Activated T-cell treated with anti-CD3 and anti-CD28 coated beads for 24 hours (primary cell): ENCODE measurements at places on chromosomes 6 and 20.

DNA sequence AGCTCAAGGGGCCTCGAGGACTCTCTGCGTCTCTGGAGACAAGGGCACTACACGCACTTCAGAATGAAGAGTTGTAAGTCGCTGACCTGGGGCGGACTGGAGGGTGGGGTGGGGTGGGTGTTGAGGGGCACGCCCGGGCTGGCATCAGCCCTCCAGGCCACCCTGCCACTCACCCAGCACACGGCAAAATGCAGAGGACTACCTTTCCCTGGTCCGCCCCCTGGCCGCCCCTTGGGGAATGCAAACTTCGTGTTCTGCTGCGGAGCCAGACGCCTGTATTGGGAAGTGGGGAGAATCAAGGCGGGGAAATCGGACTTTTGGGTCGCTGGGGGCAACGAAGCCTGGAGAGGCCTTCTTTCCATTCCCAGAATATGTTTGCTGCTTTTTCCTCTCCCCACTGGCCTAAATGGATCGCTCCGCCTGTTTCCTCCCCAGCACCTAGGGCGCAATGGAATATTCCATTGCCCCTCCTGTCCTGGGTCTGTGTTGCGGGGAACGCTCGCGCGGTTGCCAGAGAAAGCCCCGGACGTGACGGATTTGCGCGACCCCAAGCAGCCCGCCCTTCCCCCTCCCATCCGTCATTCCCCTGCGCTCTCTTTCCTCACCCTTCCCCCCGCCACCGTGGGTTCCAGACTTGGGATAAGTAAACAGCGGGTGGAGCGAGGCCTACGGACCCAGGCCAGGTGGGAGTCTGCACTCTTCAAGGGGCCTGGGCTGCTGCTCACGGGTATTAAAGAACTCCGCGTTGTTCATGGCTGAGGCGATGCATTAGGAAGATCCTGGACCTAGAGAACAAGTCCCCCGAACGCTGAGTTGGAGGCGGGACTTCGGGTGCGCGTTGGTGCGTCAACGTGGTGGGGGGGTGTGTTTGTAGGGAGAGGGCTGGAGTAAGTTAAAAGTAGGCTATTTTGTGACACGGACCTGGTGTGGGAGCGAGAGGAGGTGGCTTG is at the start of gene PPT2:
Gene PPT2 (plus strand): TSS at position 578 of the 950 bp plus-strand sequence. CDS start 454 bp downstream, outside the sequence.
- DNase-seq = peak; percentile 79

- DNase-seq = no peak
These were observed 52.7 kb downstream of the GOPC start for GRCh38 chr6:117549611-117550010.

- no peak for DNase-seq
These were observed 884 bp upstream of the CUTA start for GRCh38 chr6:33418690-33419291.

- DNase-seq = no peak
These were observed 600.6 kb upstream of the CHD6 start for GRCh38 chr20:42218621-42219374.

DNA sequence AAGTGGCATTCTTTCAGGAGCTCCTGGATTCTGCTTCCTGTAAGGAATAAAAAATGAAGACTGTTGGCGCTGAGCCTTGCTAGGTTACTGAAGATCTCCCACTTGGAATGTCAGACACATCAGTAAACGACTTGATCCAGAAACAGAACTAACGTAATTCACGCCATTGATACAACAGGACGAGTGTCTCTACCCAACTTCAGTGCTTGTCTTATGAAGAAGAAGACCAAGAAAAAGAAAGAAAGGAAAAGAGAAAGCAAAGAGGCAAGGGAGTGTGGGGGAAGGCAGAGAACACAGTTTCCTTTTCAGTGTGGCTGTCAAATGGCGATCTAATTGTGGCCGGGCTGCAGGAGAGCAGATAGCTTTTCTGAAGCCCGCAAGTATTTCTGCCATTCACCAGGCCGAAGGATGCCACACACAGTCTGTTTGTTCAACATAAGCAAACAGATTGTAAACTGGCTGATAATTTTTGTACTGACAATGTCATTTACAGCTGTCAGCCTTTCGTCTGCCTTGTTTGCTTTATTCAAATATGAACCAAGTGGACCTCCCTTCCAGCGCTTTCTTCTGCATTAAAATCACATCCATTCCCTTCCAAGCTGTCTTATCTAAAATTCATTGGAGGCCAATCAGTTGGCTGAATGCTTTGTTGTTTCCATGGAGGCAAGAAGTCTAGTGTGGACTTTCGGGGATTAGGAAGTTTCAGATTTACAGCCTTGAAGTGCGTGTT is 180.6 kb downstream of the FOXA2 start:
- no peak for DNase-seq

- DNase-seq = no peak
These were observed 5.8 kb upstream of the FAM217A start for GRCh38 chr6:4084444-4085331.

DNA sequence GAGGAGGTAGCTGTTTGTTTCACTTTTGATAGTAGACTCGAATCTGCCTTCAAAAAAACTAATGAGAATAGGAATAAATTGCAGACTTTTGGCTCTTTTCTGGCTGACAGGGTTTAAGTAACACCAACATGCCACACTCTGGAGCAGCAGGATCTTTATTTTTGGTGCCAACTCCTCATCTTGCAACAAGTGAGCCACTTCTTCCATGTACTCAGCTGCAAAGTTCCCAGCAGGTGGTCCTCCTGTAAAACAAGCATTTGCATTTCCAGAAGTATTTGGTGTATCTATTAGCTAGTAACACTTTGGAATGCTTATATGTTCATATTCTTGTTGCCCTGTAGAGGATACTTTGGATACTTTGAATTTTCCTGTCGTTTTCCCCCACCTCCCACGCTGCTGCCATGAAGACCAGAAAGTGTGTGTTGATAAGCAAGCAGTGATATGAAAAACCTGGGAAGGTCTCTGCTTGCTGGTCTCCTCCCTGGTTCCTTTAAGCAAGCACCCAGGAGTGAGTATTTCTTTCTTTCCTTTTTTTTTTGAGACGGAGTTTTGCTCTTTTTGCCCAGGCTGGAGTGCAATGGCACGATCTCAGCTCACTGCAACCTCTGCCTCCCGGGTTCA is 1.0 kb downstream of the ARMH2 start:
- DNase-seq = no peak

GRCh38 chr6:116050737-116051136 is 10.0 kb downstream of the FRK start:
- no peak for DNase-seq
